Activated CD4-positive, alpha-beta T cell treated with anti-CD3 and anti-CD28 coated beads for 48 hours (primary cell): ENCODE measurements at places on chromosomes 4 and X.
A peak's percentile ranks its signal among the peaks of the same experiment; 100 is the strongest.

GRCh38 chr4:37779896-37780295 is 46.6 kb upstream of the PGM2 start:
- DNase-seq = no peak

GRCh38 chr4:71404049-71404448 is 65.2 kb downstream of the SLC4A4 start:
- no peak for DNase-seq

- no peak for DNase-seq
Observed at GRCh38 chrX:26762253-26762652, 546.3 kb downstream of the MAGEB5 start.

GRCh38 chr4:7313347-7313811 is 121.0 kb downstream of the SORCS2 start:
- DNase-seq = no peak

DNA sequence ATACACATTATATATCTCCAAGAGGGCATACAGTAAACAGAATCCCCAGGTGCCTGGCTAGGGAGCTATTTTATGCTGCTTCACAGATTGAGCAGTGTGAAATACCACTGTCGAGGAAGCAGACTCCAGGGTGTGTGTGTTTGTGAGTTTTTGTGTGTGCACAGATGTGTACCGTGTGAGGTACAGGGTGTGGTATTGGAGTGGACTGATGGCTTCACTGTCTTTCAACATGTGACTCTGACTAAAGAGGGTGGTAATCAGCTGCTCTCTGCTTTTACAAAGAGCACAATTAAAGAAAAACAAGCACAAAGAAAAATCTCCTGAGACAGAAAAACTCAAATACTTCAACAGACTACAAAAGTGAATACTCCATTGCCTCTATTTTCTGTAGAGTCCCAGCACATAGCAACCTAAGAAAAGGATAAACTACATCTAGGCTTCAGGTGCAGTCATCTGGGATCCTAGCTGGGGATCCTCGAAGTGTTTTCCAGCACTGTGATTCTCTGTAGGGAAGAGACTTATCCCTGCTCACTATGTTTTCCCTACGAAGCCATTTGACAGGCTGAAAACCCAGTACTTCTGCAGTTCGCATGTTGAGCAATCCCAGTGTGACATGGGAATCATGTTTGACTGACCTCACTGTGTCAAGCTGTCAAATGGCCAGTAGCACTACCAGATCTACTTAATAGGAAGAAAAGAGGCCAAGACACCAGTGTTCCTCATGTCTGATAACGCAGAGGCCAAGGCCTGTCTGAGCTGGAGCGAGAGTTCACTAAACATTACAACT is 100.3 kb downstream of the CDS1 start:
- DNase-seq = no peak

DNA sequence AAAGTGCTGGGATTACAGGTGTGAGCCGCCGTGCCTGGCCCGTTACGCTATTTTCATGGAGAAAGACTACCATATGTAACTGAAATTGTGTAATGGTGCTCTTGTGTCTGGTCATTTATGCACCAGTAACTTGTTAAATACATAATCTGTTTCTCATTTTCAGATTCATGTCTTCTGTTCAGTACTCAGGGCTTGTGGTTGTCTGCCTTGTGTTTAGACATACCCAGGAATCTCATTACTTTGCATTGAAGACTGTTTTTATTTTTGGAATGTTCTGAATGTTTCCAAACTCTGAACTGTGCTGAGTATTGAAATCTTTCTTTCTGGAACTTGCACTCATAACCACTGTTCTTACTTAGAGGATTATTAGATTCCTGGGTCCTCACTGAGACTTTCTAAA is 52.8 kb downstream of the PDLIM5 start:
- no peak for DNase-seq

DNA sequence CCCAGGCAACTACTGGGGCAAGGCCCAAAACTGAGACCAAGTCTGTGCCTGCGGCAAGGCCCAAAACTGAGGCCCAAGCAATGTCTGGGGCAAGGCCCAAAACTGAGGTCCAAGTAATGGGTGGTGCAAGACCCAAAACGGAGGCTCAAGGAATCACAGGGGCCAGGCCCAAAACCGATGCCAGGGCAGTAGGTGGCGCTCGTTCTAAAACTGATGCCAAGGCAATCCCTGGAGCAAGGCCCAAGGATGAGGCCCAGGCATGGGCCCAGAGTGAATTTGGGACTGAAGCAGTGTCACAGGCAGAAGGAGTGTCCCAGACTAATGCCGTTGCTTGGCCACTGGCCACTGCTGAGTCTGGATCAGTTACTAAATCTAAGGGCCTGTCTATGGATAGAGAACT is 2.7 kb downstream of the GPRASP2 start:
- no peak for DNase-seq

DNA sequence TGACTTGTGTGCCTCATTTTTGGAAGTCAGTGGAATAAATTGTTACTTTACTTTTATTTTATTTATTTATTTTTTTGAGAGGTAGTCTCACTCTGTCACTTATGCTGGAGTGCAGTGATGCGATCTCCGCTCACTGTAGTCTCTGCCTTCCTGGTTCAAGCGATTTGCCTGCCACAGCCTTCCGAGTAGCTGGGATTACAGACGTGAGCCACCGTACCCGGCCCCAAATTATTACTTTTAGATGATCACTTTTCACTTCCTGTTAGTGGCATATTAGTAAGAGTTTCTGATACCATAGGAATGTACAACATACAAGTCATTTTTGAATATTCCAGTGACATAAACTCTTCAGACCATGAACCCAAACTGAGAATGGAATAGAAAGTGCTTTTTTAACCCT is 611.0 kb upstream of the MAGEB2 start:
- no peak for DNase-seq

DNA sequence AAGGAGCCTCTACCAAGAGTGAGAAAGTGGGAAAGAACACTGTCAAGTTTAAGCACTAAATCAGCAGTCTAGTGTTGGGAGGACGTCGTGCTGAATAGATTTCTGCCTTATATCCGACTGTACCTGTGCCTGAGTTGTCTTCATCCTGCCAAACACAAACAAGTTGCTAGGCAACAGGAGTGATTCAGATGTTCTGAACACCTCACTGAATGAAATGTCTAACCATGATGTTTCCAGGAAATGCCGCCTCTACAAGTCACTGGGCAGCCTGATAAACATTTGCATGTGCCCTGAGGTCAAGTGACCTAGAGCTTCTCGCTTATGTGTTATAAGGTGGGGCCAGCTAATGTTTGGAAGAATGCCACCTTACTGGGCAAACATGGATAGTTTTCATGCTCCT is 37.9 kb downstream of the SGMS2 start:
- DNase-seq = peak; percentile 16

DNA sequence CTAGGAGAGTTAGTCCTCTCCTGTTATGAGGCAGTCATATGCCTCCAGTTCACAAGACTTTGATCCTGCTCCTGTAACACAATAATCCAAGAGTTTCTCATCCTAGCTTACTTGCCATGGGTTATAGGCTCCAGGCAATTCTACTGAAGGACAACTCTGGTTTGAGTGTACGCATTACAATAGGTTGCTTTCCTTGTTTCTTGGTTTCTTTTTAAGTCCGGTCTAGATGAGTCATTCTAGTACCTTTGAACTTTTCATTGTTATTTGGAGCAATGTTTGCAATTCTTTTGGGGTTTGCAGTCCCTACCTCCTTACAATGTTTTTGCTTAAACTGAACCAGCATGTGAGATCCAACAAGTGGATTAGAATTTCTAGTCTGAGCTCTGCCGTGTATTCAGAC is 109.1 kb downstream of the ANAPC4 start:
- no peak for DNase-seq

DNA sequence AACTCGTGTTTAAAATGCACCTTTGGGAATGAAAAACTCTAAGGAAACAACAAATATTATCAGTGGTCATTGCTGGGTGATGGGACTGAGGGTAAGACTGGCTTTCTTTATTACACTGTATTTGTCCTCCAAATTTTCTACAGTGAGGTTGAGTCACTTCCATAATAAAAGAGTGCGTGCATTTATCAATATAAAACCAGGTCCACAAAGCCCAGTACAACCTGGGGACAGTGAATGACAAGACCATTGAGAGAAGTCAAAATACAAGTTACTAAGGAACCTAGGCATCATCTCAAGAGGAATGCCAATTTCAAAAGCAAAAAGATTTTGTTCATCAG is 76.4 kb downstream of the MAGED4 start:
- DNase-seq = no peak

DNA sequence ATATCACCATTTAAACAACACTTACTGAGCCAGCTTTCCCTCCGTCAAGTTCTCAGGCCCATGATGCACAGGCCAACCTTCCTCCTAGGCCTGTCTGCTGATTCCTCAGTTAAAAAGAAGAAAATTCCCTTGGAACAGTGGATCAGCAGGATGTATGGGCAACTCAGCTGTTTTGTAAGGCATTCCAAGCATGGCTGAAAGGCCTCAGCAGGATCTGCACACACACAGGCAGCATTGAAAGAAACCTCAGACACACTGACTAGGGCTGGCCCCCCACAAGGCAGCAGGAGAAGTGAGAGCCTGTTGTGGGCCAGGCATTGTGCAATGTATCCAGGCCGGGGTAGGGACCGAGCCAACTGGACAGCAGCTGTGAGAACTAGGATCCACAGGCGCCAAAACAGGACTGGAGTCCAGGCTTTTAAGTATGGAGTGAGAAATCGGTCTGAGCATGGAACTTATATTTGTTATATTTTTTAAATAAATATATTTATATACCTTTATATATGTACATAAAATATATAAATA is 171.4 kb downstream of the NWD2 start:
- no peak for DNase-seq

GRCh38 chrX:129724754-129725153 is 14.0 kb upstream of the XPNPEP2 start:
- DNase-seq = no peak

GRCh38 chrX:63835361-63835760 is 50.3 kb upstream of the ARHGEF9 start:
- DNase-seq = no peak

DNA sequence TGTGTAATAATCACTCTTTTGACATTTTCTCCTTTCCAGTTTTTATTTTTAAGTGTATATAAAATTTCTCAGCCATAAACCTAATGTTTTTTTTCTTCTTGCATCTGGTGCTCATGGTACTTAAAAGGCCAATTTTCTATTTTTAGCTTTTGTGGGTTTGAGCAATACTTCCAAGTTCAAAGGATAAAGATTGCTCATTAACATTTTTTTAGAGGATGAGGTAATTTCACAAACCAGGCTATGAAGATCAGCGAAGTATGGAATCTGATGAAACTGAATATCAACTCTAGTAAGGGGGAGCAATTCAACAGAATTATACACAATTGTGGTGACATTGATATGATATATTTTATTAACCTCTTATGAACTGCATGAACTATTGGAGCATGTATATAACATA is 25.8 kb upstream of the KLHL34 start:
- DNase-seq = no peak

- DNase-seq = no peak
Observed at GRCh38 chr4:109966891-109967481, 54.3 kb downstream of the EGF start.

GRCh38 chr4:103136671-103137445 is 37.2 kb upstream of the BDH2 start:
- no peak for DNase-seq

GRCh38 chr4:3530051-3530450 is 2.2 kb downstream of the LRPAP1 start:
- DNase-seq = no peak

DNA sequence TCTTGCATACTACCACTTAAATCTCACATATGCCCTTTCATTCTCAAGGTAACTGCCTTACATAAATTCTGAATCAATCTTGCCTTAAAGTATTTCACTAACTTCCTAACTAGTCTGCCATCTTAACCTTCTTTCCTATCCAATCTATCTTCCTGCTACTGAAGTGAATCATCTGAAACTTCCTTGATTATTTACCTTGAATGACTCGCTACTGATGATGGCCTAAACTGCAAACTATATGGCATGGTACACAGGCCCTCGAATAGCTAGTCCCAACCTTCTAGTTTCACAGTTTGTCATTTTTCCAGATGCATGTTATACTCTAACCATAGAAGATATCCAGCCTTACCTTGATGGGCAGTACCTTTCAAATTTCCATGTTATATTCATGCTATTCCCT is 19.9 kb downstream of the PHKA1 start:
- no peak for DNase-seq

DNA sequence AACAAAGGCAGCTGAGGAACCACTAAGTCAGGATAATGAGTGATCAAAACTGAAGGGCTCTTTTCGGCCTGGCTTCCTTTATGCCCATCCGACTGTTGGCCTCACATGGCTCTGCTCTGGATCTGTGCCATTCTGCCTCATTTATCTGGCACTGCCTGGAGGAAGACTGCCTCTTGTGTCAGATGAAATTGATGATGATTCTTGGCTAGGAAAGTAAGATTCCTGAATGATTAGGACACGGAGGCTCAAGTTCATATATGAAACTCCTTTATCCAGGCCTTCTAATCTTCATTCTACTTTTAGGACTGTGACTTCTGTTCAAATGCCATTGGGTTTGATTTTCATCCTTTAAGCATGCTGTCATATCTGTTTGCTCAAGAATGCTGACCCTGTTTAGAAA is 475.4 kb upstream of the RPS6KA3 start:
- no peak for DNase-seq

GRCh38 chr4:167956676-167957075 is 135.7 kb upstream of the ANXA10 start:
- DNase-seq = no peak

DNA sequence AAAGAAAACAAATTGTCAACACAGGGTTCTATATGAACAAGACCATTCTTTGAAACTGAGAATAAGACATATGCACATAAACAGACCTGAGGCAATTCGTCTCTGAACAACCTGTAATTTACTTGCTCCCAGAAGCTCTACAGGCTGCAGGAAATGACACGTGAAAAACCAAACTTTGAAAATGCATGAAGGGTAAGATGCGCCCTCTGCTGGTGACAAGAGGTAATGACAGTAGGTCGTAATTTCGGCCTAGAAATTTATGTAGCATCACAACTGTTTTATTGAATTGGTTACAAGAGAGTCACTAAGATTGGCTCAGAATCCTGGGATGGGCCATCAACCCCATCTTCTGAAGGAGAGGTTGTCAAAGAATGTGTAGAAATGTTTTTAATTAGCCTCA is 276.5 kb downstream of the PPP4R3C start:
- peak; percentile 17 for DNase-seq

DNA sequence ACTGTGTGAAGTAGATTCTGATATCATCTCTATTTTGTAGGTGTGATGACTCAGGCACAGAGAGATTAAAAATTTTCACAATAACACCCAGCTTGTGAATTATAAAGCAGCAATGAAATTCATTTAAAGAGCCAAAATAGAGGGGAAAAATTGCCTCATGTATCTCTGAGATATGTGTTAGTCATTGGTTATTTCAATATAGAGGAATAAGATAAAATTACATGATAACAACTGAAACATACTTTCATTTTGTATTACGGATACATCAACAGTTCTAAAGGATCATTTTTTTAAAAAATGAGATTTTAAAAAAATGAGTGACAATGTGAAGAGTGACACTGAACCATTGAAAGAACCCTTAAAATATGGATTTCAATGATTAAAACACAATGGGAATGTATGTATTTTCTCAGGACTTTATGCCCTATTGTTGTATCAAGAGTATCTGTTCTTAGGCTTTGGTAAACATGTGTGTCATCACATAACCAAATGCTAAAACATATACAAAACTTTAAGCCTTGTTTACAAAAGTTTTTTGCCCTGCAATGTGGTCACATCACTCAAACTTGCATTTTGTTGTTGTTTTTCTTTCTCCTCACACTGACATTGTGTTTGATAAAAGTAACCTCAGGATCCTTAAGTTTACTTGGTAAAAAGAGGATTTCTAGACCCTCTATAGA is 221.3 kb downstream of the ANTXR2 start:
- no peak for DNase-seq
